ENCODE measurements at places on chromosomes 6 and 20.

DNA sequence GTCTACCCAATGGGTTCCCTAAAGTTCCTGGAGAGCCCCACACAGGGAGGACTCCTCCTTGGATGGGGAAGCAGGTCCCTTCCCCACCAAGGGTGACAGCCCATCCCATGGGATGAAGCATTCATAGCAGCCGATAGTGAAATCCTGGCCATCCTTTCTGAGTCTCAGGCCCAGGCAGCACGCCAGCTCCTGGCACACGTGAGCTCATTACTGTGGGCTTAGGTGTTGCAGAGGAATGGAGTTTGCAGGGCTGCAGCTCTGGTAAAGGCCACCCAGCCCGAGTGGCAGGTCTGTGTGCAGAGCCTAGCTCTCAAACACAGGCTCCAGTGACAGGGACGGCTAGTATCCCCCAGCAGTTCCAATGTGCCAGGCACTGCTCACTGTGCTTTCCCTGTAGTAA is 31.0 kb downstream of the SIRPA start:
- no peak for DNase-seq

GRCh38 chr6:109580519-109580918 is 97.5 kb upstream of the ZBTB24 start:
- no peak for DNase-seq

- DNase-seq, result no peak
Measured at GRCh38 chr6:155832596-155832995, 377.0 kb upstream of the NOX3 start.

- no peak for DNase-seq
Measured at GRCh38 chr20:60453388-60454246, 495.4 kb downstream of the CDH26 start.
